ENCODE measurements at places on chromosomes 7 and 10. TPM values are rescaled to one million over a fixed set of nuclear protein-coding genes. Genes with fewer than 3 reads are reported as not detected.

The CCAR1 gene
- 43.9 TPM for total RNA-seq

The UNCX gene
- not detected for total RNA-seq

The DGKB gene
- not detected for total RNA-seq

The PRLHR gene
- not detected for total RNA-seq

The VAX1 gene
- total RNA-seq, result not detected

The SEC61A2 gene
- total RNA-seq, result 10.9 TPM

The NDUFB8 gene
- 88.1 TPM for total RNA-seq

The ZCCHC24 gene
- 50.7 TPM for total RNA-seq

The TLX1 gene
- not detected for total RNA-seq

The CRHR2 gene
- total RNA-seq, result not detected

The AGBL3 gene
- total RNA-seq, result 1.8 TPM

The ZKSCAN5 gene
- total RNA-seq, result 12.4 TPM

The HIP1 gene
- 13.7 TPM for total RNA-seq

The VWA2 gene
- not detected for total RNA-seq

The CALCR gene
- total RNA-seq, result not detected

The MRPL32 gene
- total RNA-seq, result 56.4 TPM

The PLAC9 gene
- 25.4 TPM for total RNA-seq
